ENCODE measurements at places on chromosomes 5 and 9.

DNA sequence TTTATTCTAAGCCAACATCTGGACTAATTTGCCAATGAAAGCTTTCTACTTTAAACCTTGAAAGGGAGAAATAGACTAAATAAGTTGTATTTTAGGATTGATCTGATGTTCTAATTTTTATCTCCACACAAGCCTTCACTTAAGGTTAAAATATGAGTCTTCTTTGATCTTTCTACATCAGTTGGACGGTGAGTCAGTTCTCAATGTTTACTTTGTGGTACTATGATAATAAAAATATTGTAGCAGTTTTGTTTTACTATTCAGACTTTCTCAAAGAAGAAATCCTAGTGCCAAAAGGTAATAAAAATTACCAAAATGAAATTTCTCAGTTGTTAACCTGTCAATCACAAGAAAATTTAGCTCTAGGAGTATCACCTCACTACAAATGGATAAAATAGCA, 203.5 kb upstream of the RGMB start:
- DNase-seq: no peak

DNA sequence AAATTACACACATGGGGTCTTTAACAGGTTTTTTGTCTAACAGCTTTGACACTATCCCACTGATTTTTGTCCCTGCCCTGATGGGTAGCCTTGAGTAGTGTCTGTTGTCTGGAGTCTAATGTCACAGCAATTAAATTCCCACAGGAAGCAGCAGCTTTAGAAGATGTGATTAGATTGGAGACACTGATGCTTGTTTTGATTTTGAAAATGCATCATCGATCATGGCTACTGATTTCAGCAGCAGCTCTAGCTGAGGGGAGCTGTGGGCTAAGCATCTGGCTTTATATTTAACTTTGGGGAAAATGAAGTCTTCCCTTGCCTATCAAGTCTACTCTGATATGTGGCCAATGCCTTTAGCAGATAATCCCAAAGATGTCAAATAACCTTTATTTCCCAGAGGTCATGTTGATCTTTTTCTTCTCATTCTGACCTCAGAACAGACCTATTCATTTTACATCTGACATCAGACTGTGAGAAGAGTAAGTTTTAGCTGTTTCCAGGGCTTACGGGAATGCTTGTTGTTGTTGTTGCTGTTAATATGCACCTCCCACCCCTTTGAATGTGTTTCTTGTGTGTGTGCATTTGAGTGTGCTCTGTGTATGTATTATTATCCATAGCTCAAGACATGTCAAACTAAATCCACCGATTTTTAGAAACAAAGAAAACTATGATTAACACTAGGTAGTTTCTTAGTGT, 704.9 kb upstream of the NUDT12 start:
- no peak for DNase-seq

GRCh38 chr9:130711469-130711868, 17.9 kb downstream of the EXOSC2 start:
- no peak for DNase-seq

DNA sequence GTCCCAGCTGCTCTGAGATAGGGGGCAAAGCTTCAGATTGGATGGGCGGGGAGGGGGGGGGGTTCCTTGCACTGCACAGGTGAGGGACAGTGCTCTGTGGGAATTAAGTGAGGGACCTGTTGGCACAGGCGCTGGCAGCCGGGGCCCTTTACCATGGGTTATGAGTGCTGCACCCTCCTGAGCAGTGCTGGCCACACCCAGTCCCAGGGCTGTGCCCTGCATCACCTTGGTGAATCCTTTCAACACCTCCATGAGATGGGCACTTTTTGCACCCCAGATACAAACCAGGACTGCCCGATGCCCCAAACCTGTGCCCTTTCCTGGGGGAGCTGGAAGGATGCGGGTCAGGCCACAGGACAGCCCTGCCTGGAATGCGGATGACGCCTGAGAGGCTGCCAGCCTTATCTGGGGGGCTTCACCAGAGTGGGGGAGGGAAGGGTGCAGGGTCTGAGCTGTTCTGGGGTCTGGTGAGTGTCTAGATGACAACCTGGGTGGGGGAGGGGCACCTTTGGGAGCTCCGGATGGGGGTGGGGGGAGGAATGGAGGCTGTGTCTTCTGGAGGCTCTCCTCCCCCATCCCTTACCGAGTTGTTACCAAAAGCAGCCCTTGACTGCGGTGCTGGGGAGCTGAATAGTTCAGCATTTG, 5.2 kb downstream of the CRB2 start:
- DNase-seq: no peak

GRCh38 chr5:77935506-77936364, 159.6 kb upstream of the TBCA start:
- peak; percentile 18 for DNase-seq

- DNase-seq: no peak
These were observed 32.7 kb downstream of the KCNIP1 start for GRCh38 chr5:170536525-170536924.

DNA sequence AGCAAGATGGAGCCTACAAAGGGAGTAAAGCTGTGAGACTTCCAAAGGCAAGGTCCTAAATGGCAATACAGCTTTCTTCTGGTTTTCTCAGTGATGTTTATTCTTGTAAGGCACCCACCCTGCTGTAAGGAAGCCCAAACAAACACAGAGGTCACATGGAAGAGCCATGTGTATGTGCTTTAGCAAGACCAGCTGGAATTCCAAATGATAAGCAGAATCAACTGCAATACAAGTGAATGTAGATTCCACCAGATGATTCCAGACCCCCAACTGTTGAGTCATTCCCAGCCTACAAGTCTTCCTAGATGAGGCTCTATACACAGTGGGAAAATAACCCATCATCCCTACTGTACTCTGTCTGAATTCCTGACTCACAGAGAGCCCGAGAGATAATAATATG, 122.8 kb downstream of the DEPDC1B start:
- no peak for DNase-seq

GRCh38 chr9:109399258-109399767, 78.5 kb upstream of the EPB41L4B start:
- DNase-seq: no peak

DNA sequence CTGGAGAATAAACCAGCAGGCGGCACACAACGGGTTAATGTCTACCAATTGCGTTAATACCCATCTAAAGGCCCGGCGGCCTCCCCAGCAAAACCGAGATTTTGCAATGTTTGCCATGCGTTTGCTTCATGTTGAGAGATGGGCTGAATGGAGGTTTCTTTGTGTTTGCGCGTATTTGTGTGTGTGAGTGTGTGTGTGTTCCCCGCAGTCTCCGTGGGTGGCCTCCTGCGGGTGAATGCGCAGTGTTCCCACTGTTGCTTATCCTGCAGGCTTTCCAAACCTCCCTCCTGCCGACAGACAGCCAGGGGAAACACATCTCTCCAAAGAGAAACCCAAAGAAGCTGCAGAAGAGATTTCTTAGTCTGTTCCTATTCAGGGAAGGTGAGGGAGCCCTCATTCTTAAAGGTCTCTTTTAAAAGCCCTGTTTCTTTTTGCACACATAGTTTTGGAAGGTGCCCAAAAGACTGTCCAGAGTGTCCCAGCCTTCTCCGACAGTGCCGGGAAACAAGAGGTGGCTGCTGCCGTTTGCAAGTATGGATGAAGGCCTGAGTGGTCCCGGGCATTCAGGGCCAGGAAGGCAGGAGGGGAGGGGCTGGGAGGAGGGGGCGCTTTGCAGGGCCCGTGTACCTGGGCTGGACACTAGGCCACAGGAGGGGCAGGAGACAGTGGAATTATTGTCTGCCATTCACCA, 103.8 kb upstream of the ERCC6L2 start:
- no peak for DNase-seq

Data from stimulated activated CD4-positive, alpha-beta T cell treated with anti-CD3 and anti-CD28 coated beads, Interleukin-1b, Interleukin-23, amount 100 ng/mL, for 48 hours (primary cell).